ENCODE measurements at places on chromosomes 2 and 18.

DNA sequence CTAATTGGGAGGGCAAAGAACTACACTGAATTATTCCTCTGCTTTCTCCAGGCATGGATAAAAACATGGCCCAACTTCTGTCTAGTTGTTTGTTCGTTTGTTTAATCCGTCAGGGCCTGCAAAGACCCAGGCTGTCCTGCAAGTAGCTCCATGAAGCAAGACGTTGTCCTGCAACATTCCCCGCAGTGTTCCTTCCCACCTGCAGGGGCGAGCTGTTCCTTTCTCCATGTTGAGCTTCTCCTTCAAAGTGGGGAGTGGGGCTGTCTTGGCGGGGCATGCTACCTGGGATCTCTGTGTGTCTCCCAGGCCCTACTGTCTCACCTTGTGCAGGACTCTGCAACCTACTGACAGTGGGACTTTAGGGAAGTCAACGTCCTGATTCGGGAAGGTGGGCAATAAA lies 264.0 kb upstream of the SMIM21 start:
- DNase-seq, result no peak

DNA sequence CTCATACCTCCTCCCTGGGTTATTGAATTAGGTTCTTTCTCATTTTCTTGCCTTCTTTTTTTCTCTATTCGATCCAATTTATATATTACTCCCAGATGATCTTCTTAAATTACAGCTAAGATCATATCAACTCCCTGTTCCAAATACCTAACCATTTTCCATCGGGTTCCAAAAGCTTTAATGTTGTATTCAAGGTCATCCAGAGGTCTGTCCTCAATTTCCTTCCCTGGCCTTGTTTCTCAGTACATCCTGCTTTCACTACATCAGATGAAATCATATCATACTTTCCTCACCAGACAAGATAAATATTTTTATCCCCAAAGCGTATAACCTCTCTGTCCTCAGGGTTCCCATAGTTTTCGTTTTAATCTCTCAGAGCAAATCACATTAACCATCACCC lies 36.3 kb upstream of the GREB1L start:
- no peak for DNase-seq

DNA sequence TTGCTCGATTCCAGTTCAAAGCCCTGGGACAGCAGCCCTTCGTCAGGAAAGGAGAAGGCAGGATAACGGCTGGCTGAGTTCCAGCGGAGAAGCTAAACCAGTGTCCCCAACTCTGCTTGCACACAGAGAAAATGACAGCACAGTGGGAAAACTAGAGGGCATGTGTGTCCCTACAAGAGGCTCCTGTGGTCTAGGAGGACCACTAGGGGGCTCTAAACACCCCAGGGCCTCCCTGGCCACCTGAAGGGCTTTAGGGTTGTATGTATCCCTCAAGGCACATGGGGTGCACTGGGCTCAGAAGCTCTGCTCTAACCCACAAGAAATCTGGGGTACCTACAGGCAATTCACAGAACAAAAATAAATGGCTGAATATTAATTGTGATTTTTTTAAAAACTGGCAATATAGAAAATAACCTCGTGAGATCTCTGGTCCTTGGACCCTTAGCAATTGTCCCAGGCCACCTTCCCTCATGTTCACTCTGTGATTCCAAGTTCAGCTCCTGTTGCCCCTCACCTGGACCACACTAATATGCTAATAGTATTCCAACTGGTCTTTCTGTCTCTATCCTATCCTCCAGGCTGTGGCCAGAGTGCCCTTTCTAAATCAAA lies 17.5 kb downstream of the STAT1 start:
- DNase-seq, result no peak

GRCh38 chr2:70570041-70570661 lies 16.5 kb upstream of the TGFA start:
- no peak for DNase-seq

- DNase-seq, result peak; percentile 56
Observed at GRCh38 chr2:72887032-72887739, at the start of gene SPR. Gene SPR, plus strand, starts transcription at chr2:72887408. Its CDS starts 25 bp downstream, at chr2:72887433.

Data from brain (organoid and tissue), 16 donors.